ENCODE measurements at places on chromosomes 11 and 22.

DNA sequence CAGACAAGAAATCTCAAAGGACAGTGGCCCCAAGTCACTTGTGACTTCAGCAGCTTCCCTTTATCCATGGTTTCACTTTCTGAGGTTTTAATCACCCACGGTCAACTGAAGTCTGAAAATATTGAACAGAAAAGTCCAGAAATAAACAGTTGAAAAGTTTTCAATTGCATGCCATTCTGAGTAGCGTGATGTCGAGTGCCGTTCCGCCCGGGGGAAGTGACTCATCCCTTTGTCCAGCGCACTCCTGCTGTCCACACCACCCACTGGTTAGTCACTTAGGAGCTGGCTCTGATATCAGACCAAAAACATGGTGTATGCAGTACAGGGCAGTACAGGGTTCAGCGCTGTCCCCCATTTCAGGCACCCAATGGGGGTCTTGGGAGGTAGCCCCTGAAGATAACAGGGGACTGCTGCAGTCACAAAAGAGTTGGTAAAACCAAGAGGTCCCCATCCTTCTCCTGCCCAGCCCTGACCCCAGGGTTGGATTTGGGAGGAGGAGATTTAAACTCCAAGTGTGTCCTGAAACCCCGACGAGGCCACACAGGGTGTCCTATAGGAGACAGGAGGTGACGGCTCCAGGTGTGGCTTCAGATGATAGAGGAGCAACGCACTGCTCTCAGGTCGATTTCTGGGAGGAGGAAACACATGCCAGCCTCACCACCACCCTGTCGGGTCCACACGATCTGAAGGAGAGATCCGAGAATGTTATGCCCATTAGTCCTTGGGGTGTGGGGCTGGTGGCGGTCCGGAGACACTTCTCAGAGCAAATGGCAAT is 390.1 kb downstream of the CTTN start:
- no peak for DNase-seq

DNA sequence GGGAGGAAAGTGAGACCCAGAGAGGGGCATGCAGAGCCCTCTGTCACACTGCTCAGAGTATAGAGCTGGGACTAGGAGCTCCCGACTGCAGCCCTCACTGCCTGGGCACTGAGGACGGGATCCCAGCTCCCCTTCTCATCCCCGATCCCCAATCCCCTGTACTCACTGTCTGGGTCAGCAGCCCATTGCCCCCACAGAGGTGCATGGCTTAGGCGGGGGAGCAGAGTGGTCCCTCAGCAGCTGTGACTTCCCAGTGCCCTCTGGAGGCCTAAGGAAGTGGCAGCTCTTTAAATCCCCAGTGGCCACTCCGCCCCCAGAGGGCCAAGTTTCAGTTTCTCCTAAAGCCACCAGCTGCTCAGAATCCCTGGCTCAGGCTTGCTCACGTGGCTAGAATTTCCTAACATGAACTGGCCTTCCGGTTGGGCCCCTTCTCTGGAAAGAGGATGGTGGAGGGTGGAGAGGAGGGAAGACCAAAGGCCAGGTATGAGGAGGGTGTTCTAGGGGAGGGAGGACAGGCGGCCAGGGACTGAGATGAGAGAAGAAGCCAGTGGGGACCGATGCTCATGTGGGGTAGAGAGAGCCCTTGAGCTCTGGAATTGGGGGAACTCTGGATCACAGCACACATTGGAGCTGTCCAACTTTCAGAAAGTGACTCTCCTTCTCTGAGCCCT is at the start of gene BATF2:
Gene BATF2 (minus strand): TSS at position 262 of the 671 bp plus-strand sequence. CDS start 57 bp downstream, at position 205.
- no peak for DNase-seq

- no peak for DNase-seq
Observed at GRCh38 chr11:117704395-117705100, 92.5 kb downstream of the DSCAML1 start.

- DNase-seq, result no peak
Observed at GRCh38 chr11:118434123-118434552, 2.2 kb upstream of the KMT2A start.

DNA sequence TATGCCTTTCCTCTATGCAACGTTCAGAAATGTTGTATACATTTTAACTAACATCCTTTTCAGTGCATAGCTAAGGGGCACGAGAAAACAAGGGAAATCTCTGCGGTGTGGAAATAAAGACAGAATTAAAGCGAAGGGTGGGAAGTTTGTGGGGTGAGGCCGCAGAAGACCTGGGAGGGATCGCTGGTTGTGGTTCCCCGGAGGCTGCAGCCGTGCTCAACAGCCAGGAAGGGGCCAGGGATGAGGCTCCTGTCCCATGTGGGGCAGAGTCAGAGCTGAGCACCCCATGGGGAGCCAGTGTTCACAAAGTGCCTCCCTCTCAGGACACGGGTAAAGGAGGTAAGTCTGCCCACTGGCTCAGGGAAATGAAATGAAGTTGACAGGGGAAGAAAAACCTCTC is 67.5 kb downstream of the MYEOV start:
- DNase-seq, result no peak

DNA sequence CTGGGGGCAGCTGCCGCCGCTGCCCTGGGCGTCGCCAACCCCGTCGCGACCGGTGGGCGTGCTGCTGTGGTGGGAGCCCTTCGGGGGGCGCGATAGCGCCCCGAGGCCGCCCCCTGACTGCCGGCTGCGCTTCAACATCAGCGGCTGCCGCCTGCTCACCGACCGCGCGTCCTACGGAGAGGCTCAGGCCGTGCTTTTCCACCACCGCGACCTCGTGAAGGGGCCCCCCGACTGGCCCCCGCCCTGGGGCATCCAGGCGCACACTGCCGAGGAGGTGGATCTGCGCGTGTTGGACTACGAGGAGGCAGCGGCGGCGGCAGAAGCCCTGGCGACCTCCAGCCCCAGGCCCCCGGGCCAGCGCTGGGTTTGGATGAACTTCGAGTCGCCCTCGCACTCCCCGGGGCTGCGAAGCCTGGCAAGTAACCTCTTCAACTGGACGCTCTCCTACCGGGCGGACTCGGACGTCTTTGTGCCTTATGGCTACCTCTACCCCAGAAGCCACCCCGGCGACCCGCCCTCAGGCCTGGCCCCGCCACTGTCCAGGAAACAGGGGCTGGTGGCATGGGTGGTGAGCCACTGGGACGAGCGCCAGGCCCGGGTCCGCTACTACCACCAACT is 1.0 kb downstream of the FUT4 start:
- no peak for DNase-seq

DNA sequence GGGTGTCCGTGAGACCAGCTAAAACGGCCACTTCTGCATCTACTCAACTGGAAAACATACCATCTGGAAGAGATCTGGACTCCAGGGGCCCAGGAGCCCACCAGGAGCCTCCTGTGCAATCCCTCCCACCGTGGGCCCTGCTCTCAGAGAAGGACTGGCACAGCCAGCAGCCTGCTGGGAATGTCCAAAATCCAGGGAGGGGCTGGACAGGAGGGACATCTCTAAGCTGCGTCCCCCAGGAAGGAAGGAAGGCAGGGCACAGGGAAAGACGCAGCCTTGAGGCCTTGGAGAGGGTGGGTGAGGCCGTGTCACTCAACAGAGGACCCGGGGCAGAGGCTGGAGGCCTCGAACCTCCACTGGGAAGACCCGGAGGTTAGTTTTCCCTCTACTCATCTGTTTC is 78.0 kb downstream of the PHF21B start:
- DNase-seq, result no peak

DNA sequence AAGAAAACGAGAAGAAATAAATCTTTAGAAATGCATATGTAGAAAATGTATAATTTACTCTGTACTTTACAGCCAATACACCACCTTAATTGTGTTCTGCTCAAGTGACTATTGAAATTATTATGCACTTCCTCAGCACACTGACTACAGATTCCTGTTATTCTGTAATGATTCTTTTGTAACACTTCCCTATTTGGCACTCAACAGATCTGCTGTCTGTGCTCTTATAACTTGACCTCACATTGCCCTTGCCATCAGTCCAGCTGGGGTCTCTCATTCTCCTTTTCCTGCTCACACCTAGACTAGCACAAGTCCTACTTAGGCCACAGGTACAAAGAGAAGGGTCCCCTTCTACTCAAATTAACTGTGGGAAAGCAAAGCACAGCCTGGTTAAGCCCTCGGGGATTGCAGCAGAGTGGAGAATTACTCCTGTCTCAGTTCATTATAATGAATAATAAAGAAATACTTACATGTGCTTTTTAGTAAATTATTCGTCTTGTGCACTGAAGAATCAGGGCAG is 860.4 kb downstream of the OPCML start:
- DNase-seq, result no peak

DNA sequence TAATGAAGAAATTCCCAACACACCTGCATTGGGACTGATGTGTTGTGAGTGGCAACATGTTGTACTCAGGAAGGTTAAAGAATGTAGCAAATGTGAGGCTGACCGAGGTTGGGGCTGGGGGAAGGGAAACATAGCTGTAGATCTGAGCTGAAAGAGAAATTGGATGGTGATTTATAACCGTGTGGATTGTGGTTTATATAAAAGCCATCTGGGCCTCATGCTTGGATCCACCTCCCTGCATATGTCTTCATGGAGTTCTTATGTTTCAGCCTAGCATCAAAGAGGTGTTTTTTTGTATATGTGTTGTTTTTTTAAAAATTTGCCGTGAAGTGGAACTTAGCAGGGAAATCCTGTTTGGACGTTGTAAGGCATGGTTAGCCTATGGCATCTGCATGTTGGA is 141.3 kb downstream of the NAV2 start:
- no peak for DNase-seq

GRCh38 chr11:75925785-75926164 is 110.8 kb downstream of the UVRAG start:
- DNase-seq, result no peak

DNA sequence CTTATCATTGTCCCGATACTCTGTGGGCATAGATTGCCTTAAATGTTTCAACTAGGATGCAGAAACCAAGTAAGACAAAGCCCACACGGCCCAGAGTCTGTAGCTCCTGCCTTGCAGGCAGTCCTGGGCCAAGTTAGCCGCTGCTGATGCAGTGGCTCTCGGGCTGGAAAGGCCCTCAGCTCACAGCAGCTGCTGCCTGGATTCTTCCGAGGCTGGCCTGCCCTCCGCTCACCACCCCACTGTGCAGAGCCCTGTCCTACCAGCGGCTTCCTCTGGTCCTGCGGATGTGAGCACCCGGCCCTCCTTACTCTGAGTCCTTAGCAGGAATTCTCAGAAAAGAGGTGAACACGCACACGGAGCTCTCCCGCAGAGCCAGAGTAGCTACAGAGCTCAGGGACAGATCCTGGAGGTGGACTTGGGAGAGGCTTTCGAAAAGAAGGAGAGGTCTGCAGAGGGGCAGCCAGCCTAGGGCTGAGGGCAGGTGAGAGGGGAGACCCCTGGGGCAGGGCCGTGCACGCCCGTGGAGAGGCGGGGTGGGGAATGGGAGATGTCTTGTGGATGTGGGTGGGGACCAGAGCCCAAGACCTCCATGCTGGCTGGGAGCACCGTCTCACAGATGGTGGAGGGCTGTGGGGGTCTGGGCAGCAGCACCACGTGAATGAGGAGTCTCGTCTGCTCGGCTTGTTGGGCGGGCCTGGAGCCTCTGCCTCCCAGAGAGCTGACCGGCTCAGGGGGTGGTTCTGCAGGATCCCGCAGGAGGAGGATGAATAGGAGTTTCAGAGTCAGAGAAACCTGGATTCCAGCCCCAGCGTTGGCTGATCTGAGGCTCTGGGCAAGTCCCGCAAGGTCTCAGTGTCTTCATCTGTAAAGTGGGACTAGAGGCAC is 117.4 kb upstream of the B3GAT1 start:
- no peak for DNase-seq

DNA sequence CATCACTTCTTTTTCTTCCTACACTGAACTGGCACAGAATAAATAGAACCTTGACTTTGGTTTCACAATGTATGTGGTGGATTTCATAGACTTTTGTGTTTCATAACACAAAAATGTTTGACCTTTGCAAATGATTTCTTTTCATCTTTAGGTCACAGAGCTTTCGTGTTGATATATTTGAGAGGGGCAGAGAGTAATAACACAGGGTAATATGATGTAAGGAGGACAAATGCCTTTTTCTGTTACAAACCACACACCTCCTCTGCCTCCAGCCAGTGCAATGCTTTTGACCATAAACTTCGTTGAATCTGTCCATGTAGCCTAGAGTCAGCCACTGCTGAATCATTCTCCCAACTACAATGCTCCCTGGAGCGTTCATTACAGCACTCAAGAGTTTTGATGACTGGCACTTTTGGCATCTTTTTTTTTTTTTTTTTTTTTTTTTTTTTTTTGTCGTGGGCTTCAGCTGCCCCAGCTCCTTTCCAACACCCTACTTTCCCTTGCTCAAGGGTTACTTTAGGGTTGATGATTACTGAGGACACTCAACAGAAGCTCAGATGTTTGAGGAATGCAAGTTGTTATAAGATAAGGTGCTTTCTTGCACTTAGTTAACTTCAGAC is 11.4 kb upstream of the CAT start:
- DNase-seq, result no peak

Measured in stimulated activated CD8-positive, alpha-beta memory T cell treated with anti-CD3 and anti-CD28 coated beads, Interleukin-2, amount 100 ng/mL, for 1 hour (primary cell).